ENCODE measurements at places on chromosomes 1 and 21.

- DNase-seq = no peak
These were observed at the start of gene KRTAP6-1 for GRCh38 chr21:30613836-30614235. KRTAP6-1 (minus strand) TSS chr21:30613930; CDS start chr21:30613904, 26 bp downstream.

DNA sequence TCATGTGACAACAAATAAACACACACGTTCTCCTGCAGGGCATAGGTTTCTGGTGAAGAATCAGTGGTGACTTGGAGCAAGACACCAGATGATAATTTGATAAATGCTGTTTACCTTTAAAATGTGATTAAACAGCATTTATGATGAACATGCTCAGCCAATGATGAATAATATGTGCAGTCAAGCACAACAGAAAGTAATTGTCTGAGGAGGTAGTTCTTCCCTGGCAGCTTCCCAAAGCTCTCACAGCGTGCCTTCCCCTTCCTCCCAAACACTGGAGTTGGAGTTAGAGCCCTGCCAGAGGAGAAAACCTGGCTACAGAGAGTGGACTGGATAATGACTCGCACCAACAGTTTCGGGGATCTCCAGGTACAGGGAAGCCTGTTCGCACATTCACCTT lies 463.5 kb downstream of the SMYD3 start:
- no peak for DNase-seq

- no peak for DNase-seq
These were observed 83.1 kb downstream of the DESI2 start for GRCh38 chr1:244735876-244736561.

DNA sequence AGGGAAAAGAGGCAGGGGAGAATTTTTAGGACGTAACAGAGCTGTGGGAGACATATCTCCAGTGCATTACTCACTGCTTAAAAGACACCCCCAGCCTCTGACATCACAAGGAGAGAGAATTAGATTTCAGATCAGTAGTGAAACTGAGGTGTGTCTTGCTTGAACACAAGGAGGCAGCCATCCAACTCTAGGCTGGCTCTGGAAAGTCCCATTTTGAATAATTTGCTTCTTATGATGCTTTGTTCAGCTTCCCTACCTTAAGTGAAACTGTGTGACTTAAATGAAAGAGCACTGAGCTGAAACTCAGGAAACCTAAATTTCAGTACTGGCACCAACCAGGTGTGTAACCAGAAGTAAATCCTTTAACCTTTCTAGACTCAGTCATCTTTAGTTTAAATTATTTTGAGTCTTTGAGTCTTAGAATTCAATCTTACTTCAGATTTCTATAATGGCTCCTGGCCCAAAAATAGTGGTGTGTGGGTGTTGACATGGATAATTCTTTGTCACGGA lies 251.6 kb upstream of the SGIP1 start:
- DNase-seq = no peak

- DNase-seq = no peak
These were observed 30.1 kb upstream of the VASH2 start for GRCh38 chr1:212920246-212920645.

GRCh38 chr1:87203904-87204303 lies 124.8 kb upstream of the LMO4 start:
- no peak for DNase-seq

All from frontal cortex (tissue), 4 donors.